ENCODE measurements at places on chromosomes 12 and 14. TPM values are rescaled to one million over a fixed set of nuclear protein-coding genes. Genes with fewer than 3 reads are reported as not detected.

DNA sequence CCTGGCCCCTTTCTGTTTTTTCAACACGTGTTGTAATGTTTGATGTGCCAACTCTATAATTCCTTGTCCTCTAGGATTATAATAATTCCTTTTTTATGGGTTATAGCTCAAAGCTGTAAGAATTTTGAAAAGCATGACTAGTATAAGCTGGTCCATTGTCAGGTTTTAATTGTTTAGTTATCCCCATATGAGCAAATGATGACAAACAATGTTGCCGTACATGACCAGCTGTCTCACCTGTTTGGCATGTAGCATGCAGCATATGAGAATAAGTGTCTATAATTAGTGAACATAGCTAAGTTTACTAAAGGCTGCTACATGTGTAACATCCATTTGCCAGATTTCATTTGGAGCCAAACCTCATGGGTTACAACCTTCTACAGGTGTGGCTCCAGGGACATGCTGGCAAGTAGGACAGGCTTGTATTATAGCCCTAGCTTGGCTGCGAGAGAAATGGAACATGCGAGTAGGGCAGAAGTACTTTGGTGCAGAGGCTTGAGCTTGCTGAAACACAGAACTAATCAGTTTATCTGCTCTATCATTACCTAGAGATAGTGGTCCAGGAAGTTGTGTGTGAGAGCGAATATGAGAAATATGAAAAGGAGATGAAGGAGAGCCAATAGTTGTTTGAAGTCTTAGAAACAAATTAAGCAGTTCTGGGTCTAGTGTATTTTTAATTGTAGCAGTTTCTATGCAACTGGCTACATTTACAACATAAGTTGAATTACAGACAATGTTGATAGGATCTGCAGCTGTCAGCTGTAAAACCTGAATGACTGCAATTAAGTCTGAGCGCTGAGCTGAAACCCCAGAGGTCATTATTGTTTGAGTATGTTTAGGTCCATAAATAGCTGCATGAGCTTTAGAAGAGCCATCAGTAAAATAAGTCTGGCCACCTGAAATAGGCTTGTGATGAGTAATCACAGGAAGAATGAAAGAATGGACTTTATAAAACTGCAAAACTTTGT is 22.6 kb upstream of the MAPKAPK5 start:
- no peak for DNase-seq

DNA sequence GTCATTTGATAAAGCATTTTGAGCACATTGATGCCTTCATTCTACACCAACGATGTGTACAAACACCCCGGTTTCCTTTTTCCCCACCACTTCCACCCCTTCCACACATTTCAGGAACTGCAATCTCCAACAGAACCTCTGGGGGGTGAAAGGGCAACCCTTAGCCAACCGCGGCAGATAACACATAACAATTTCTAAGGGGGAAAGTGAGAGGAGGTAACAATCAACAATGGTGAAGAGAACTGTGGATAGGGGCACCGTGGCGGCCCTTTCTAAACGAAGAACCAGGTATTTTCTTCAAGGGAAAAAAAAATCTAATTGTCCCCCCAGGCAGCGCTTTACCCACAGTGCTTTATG is 1.1 kb downstream of the KITLG start:
- DNase-seq, result no peak

DNA sequence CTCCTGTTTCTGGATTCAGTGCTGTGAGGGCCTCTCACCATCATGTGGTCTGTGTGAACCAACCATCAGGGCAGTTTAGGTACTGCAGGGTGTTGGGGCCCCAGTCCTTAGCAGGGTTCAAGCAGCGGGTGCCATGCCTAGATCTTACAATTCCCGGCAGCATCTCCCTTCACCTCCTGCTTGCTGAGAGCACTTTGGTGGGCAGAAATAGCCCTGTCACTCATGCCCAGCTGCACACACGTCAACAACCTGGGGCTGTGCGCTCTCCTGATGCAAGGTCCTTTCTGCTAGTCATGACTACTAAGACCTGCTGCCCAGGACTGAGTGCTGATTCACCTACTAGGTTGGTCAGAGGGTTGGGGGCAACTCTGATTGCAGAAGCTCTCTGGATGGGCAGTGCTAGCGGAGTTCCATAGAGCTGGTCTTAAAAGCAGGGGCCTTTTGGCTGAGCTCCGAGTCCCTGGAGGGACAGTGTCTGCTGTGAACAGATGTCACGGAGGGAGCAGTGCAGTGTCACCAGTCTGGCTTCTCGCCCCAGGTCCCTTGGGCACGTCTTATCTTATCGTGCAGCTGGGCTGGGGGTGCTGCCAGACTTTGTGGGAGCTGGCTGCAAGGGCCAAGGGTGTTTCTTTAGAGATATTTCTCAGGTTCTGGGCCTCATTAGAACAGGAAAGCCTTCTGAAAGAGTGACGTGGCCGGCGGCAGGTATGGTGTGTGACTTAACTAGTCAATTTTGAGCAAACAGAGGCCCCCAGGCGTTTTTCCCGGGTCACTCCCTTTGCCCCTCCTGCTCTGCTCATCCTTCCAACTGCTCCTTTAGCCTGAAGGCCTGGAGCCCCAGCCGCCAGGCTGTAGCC is 71.8 kb downstream of the NINJ2 start:
- no peak for DNase-seq

- no peak for DNase-seq
These were observed 36.4 kb upstream of the SYT10 start for GRCh38 chr12:33476058-33476457.

DNA sequence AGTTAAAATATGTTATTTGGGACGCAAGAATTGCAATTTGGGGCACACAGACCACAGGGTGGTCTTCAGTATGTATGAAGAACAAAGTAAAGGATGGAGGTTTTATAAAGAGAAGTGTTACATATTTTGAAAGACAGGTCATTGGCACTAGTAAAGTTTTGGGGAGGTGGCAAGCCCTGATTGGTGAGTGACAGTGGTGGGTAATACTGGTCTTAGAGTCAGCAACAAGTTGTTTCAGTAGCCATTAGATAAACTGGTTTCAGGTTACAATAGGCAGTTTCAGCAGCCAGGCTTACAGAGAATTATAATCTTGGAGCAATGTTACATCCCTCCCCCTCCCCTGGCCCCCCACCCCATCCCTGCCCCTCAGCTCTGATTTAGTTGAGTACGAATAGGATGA is 17.5 kb downstream of the MARK3 start:
- no peak for DNase-seq

DNA sequence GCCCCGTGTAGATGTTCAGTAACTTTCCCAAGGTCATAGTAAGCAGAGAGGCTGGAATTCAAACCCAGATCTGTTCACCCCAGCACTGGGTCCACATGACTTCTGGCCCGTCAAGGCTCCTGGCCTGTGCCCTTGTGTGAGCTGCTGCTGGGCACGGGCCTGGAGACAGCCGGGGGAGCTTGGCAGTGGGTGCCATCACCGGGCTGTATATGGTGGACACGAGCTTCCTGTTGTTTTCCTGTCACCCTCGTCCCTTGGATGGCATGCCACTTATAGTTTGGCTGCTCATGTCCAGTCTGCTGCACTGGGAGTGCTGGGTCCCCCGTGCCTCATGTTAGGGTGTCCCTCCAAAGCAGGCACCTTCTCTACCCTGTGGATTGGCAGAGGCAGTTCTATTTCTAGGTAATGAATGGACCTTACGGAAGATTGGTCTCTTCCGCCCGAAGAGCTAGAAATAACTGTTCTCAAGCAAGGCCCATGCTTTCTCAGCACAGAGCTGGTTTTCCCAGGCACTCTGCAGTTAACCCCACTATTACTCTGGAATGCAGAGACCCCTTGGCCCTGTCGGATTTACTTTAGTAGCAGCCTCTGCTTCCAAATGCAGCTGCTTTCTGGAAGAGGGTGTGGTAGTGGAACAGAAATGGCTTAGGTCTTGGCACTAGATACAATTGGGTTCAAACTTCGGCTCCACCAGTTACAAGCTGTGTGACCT is 44.3 kb downstream of the ELK3 start:
- DNase-seq, result no peak

GRCh38 chr14:87468531-87468930 is 524.5 kb downstream of the GALC start:
- DNase-seq, result no peak

DNA sequence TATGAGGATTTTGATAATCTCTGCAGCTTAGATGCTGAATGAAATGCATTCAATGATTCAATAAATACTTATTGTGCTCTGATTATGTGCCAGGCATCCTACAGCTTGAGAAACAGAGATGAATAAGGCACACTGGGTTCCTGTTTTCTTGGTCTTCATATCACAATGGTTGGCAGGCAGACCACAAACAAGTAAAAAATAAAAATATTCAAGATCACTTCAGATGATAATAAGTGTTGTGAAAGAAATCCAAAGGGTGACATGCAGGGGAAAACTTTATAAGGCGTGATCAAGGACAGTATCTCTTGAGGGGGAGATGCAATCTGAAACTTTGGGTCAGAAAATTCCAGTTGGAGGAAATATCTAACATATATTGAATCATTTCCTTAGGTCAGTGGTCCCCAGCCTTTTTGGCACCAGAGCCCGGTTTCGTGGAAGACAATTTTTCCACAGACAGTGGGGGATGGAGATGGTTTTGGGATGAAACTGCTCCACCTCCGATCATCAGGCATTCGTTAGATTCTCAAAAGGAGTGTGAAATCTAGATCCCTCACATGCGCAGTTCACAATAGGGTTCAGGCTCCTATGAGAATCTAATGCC is 73.7 kb upstream of the RAP1B start:
- DNase-seq, result no peak

Gene ANKS1B
- 329 TPM for total RNA-seq

DNA sequence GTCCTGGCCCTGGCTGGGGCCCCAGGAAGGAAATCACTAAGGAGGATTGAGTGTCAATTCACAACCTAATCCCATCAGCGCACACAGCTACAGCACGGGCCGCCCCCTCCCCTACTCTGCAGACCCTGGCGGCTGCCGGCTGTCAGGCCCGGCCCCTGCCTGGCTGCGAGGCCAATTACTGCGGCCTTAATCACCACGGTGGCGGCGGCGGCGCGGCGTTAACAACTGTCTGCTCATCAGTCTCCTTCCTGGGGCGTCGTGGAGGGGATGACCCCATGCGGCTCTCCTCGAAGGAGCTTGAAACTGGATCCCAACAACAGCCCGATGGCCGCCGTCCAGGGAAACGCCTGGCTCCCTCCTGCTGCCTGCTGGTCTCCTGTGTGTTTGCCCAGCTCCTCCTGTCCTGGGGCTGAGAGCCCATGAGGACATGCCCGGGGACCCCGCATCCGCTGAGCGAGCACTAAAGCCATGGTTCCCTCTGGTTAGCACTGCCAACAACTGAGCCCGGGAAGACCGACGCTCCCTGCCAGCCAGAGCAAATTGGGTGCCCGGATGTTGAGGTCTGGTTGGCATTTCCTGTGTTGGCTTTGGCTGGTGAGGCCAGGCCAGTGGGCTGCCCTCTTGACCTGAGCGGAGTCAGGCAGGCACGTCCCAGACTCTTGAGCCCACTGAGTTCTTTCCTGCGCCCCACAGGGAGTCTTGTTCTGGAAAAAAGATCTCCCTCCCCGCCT is 21.8 kb upstream of the EIF2B2 start:
- DNase-seq, result no peak

Gene CCDC91
- total RNA-seq, result 115 TPM

- no peak for DNase-seq
These were observed 7.4 kb upstream of the ZCCHC8 start for GRCh38 chr12:122508163-122508562.

Gene KRT6C
- not detected for total RNA-seq

GRCh38 chr12:50142993-50143392 is 24.2 kb downstream of the CERS5 start:
- no peak for DNase-seq

GRCh38 chr12:117294189-117294603 is 67.2 kb downstream of the NOS1 start:
- DNase-seq, result no peak

DNA sequence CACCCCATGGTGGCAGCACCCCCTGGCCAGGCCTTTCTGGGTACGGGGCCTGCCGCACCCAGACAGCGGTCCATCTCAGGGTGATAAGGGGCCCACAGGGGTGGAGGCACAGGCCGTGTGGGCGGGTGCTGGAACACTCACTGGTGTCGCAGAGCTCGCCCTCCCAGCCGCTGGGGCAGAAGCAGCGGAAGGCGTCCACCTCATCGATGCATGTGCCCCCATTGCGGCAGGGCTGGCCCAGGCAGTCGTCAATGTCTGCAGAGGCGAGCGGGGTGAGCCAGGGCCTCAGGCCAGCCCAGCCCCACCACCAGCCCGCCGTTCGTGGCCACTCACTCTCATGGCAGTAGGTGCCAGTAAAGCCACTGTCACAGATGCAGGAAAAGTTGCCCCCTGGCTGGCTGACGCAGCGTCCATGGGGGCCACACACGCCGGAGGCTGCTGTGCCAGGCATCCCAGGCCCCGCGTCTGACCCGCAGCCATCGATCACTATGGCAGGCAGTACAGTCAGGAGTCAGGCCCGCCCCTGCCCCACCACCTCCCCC is 19.9 kb downstream of the JAG2 start:
- DNase-seq, result no peak

DNA sequence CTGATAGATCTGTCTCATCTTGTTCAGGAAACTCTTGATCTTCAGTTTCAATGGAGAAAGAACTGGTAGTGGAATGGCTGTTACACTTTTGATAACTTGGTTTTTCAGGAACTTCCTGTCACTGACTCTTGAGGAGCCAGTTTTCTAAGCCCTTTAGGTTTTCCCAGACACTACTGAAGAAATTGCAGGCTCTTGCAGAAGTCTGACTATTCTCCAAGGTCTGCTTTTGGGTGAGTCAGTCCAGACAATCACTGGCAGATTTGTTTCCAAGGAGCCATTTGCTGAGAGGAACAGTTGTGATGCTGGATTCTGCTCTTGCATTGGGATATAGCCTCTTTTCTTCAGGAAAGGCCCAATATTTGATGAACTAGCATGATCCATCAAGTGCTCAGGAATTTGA is 468.0 kb downstream of the FUT8 start:
- DNase-seq, result no peak

Gene SERPINA6
- total RNA-seq, result not detected

GRCh38 chr14:64928239-64929013 is 14.1 kb downstream of the GPX2 start:
- no peak for DNase-seq

Gene ESR2
- 1.2 TPM for total RNA-seq

Gene PMEL
- not detected for total RNA-seq

GRCh38 chr14:54830650-54831049 is 72.0 kb downstream of the GCH1 start:
- DNase-seq, result no peak

DNA sequence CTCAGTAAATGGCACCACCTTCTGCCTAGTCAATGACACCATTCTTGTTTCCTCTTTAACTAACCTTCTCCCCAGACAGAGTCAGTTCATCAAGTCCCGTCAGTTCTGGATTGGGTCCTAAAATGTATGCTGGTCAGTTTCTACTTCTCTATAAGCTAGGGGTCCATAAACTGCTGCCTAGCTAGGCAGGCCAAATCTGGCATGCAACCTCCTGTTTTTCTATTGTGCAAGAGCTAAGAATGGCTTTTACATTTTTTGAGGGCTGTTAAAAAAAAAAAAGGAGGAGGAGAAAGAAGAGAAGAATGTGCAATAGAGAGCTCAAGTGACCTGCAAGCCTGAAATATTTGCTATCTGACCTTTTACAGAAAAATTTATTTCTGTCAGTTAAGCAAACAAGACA is 6.4 kb upstream of the TMED10 start:
- no peak for DNase-seq
